H1 (cell line): ENCODE measurements at places on chromosomes 13 and 19.

DNA sequence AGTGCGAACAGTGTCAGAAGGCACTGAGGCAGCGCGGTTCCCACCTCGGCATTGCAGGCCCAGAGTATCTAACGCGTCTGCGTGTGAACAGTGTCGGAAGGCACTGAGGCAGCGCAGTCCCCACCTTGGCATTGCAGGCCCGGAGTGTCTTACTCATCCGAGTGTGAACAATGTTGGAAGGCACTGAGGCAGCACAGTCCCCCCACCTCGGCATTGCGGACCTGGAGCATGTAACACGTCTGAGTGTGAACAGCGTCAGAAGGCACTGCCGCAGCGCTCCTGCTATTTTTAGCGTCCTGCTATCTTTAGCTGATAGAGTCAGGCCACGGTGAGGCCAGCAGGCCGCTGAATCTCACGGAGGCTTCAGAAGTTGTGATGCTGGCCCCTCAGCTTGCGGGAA lies 39.6 kb downstream of the ATP11A start:
- DNase-seq, result no peak
- H3K4me1 ChIP-seq, result peaks cover 3% of the 10 kb centered on the region
- H3K27ac ChIP-seq, result 0 out of 2 replicates have a peak overlapping the region, but pooled peaks have one; percentile 23
- H3K27me3 ChIP-seq, result no peaks in the 10 kb centered on the region

DNA sequence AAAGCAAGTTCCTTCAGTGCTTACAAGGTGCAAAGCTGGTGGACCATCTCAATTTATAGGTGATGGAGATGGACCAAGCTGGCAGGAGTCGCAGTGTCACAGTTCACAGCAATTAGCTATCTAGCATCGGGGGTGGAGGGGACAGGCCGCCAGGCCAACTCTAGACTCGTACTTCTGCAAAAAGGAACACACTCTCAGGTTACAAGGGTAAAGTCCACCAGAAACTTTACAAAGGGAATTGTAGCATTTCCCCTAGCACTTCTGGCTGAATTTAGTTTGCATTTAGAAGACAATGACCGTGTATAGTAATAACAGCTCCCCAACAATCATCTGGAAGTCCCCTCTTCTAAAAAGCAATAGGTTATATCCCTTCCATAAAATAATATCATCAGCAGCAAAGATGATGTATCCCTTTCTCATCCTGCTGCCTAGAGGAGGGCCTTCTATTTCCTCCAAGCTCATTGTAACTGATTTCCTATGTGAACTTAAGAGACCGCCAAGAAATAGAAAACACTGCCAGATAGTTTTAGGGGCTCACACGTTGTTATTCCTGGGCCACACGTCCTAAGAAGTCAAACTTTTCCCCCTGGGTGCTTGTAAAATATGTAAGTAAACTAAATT lies 8.5 kb upstream of the DOCK9 start:
- DNase-seq, result no peak
- H3K27ac ChIP-seq, result no peak overlapping the region
- no peaks in the 10 kb centered on the region for H3K36me3 ChIP-seq

- peak overlapping the region; percentile 65 for H3K4me3 ChIP-seq
- no peak for DNase-seq
- H3K36me3 ChIP-seq, result no peaks in the 10 kb centered on the region
Measured at GRCh38 chr13:71866335-71867130, 471 bp downstream of the DACH1 start.

GRCh38 chr13:24179486-24179850 lies 18.9 kb downstream of the SPATA13 start:
- H3K36me3 ChIP-seq, result no peaks in the 10 kb centered on the region
- DNase-seq, result no peak
- H3K4me3 ChIP-seq, result no peak overlapping the region
- no peak overlapping the region for H3K27ac ChIP-seq

DNA sequence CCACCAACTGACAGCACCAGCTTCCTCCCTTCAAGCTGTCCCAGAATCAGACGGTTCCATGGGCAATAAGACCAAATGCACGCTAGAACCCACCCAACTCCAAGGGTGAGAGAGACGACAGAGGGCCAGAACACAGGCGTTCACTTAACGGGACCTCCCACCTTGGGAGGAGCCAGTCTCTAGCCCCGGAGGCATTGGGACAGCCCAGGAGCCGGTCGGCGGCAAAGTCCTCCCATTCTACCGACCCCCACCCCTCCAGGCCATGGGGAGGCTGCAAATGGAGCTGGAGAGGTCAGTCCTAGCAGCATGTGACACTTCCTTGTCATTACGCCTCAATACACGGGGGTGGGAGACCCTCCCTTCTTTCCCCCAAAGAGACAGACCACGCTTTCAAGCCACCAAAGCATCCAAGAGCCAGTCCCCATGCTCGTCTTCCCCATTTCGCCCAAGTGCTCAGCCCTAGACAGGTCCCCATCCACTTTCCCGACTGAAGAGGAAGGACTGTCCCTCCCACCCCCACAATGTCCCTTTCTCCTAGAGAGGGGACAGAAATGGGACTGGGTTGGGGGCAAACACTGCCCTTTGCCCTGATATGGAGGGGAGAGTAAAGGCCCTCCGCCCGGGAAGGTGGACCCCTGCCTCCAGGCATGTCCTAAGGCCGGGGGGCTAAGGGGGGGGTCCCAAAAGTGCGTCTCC lies 964 bp downstream of the KHSRP start:
- peak overlapping the region; percentile 65 for H3K27ac ChIP-seq
- DNase-seq, result peak; percentile 53
- peaks cover 36% of the 10 kb centered on the region for H3K36me3 ChIP-seq
- no peaks in the 10 kb centered on the region; the same call in 1 of the 2 replicates for H3K27me3 ChIP-seq
- peak overlapping the region; percentile 97 for H3K4me3 ChIP-seq

- no peaks in the 10 kb centered on the region for H3K4me1 ChIP-seq
- H3K4me3 ChIP-seq, result no peak overlapping the region
- no peak for DNase-seq
- H3K27me3 ChIP-seq, result no peaks in the 10 kb centered on the region
- H3K27ac ChIP-seq, result no peak overlapping the region
- H3K36me3 ChIP-seq, result no peaks in the 10 kb centered on the region
Measured at GRCh38 chr13:79765331-79765730, 284.4 kb downstream of the NDFIP2 start.

- no peaks in the 10 kb centered on the region for H3K36me3 ChIP-seq
- H3K27me3 ChIP-seq, result no peaks in the 10 kb centered on the region
- no peak for DNase-seq
- no peak overlapping the region for H3K27ac ChIP-seq
Measured at GRCh38 chr13:32851083-32852069, 164.8 kb upstream of the KL start.

DNA sequence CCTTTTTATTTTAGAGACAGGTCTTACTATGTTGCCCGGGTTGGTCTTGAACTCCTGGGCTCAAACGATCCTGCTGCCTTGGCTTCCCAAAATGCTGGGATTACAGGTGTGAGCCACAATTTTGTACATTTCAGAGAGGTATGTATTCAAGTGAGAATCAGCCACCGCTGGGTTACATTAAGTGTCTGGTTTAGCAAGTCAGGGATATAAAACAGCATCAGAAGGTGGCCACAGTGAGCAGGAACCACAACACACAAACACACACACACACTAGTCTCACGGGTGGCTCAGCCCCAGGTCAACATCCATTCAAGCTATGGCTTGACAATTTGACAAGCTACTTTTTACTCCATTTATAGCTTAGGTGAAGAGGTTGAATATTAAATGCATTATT lies 20.2 kb downstream of the KLK5 start:
- H3K4me1 ChIP-seq, result no peaks in the 10 kb centered on the region
- no peaks in the 10 kb centered on the region for H3K27me3 ChIP-seq
- DNase-seq, result no peak
- H3K27ac ChIP-seq, result no peak overlapping the region
- H3K4me3 ChIP-seq, result no peak overlapping the region
- H3K36me3 ChIP-seq, result no peaks in the 10 kb centered on the region

DNA sequence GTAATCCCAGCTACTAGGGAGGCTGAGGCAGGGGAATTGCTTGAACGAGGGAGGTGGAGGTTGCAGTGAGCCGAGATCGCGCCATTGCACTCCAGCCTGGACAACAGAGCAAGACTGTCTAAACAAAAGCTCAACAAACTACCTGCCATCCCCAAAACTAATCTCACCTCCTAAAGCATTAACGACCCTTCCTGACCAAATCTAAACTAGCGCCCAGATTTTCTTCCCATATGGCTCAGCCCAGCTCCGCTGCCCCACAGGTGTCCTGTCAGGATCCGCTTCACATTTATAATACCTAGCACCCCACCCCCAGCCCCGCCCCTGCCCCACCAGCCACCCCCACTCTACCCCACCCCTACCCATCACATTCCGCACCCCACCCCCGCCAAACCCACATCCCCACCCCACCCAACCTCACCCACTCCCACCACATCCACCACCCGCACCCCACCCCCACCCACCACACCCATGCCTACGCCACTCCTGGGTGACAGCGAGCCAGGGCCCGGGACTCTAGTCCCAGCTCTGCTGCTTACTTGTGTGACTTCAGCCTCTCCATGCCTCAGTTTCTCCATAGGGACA lies 599 bp downstream of the C19orf12 start:
- H3K4me1 ChIP-seq, result peaks cover 4% of the 10 kb centered on the region
- no peak for DNase-seq
- no peaks in the 10 kb centered on the region for H3K36me3 ChIP-seq
- H3K4me3 ChIP-seq, result peak overlapping the region; percentile 75
- H3K27ac ChIP-seq, result no peak overlapping the region

DNA sequence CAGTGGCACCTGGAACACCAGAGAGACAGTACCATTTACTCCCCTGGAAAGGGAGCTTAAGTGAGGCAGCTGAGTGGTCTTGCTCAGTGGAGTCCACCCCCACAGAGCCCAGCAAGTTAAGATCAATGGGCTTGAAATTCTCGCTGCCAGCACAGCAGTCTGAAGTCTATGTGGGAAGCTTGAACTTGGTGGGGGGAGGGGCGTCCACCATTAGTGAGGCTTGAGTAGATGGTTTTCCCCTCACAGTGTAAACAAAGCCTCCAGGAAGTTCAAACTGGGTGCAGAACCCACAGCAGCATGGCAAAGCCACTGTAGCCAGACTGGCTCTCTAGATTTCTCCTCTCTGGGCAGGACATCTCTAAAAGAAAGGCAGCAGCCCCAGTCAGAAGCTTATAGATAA lies 30.3 kb upstream of the CEACAM4 start:
- no peak overlapping the region for H3K4me3 ChIP-seq
- no peaks in the 10 kb centered on the region for H3K27me3 ChIP-seq
- H3K36me3 ChIP-seq, result no peaks in the 10 kb centered on the region
- no peak overlapping the region for H3K27ac ChIP-seq
- no peaks in the 10 kb centered on the region for H3K4me1 ChIP-seq
- DNase-seq, result no peak

DNA sequence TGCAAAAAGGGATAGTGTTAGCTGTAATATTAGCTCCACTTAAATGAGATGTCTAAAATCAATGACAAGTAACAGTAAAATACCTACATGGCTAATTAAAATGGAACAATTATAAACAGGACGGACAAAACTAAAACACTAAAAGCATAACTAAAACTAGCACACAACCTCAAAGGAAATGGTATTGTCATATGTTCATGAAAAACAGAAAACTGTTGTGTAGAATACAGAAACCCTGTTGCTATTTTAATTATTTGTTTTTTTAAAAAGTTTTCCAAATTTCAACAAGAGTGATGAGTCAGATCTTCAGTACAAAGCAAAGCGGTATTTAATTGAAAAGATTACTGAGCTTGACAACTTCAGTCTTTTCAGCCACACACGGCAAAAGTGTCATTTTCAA lies 4.2 kb downstream of the RCBTB2 start:
- H3K4me3 ChIP-seq, result no peak overlapping the region
- H3K36me3 ChIP-seq, result no peaks in the 10 kb centered on the region
- DNase-seq, result no peak
- no peaks in the 10 kb centered on the region for H3K27me3 ChIP-seq

DNA sequence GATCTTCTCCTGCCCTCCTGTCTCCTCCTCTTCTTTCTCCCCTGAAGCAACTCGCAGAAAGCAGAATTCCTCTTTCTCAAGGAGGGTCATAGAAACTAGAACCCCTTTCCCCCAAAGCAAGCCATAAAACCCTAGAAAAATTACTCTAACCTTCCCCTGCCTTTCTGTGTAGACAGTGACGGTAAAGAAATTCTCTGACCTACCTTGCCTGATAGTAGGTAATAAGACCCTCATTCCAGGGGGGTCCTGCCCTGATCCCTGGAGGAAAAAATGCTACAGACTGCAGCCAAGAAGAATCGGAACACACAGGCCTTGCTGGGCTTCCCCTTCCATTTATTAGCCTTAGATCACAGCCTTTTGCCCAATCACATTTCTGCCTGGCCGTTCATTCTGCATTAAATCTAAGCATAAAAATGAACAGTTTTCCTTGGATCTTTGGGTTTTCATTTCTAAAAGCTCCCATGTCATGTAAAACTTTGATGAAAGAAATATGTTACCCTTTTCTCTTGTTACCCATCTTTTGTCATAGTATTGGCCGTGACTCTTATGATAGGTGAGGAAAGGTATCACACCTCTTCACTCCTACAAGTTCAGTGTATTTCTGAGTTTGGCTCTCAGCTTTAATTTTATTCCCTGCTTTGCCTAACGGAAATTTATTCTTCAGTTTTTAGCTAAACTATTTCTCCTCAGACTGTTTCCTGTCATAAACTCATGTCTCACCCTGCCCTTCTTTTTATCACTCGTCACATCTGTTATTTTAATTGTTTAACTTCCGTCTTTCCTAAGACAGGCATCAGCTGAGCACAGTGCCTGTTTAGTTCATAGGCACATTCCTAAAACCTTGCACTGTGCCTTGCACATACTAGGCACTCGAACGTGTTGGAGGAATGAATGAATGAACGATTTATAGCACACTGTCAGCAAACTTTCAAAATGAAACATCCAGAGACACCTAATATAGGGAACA lies 20.4 kb upstream of the CPB2 start:
- H3K4me3 ChIP-seq, result no peak overlapping the region
- H3K4me1 ChIP-seq, result no peaks in the 10 kb centered on the region
- no peaks in the 10 kb centered on the region for H3K36me3 ChIP-seq

DNA sequence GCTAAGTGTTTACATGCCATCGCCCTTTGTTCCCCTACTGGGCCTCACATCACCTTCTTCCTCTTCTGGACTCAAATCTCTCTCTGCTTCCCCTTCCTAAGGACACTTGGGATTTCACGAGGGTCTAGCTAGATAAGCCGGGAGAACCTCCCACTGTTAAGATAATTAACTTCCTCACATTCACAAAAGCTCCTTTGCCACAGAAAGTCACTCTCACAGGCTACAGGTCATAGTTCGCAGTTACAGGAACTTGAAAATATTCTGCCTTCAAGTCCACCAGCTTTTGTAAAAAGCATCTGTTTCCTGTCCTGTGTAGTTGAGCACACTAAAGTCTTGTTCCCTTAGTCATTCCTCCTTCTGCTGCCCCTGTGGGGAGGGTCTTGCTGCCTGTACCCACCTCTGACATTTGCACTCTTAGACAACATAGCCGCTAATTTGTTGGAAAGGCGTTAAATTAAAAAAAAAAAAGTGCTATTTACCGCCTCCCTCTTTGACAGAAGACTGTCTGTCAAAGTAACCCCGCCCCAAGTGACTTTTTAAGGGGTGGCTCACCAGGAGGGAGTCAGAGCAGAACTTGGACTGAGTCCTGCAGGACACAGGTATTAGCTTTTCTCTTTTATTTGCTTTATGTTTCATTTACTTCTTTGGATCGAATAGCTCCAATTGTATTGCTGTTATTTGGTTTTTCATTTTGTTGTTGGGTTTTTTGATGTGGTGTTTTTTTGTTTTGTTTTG lies 26.8 kb upstream of the CEACAM21 start:
- H3K27me3 ChIP-seq, result no peaks in the 10 kb centered on the region
- no peak for DNase-seq
- peak overlapping the region; percentile 36 for H3K4me3 ChIP-seq

- no peak for DNase-seq
- H3K4me3 ChIP-seq, result peak overlapping the region; percentile 72
- no peak overlapping the region for H3K27ac ChIP-seq
- peaks cover 16% of the 10 kb centered on the region for H3K4me1 ChIP-seq
- H3K36me3 ChIP-seq, result no peaks in the 10 kb centered on the region
Measured at GRCh38 chr19:45496349-45496953, 396 bp downstream of the RTN2 start.
